ENCODE measurements at places on chromosomes 1 and 21.

- peak overlapping the region; percentile 86 for H3K4me3 ChIP-seq
- H3K36me3 ChIP-seq: no peaks in the 10 kb centered on the region
- H3K4me1 ChIP-seq: peaks cover 39% of the 10 kb centered on the region
- no peak for DNase-seq
- peak overlapping the region; percentile 85 for H3K27ac ChIP-seq
Measured at GRCh38 chr1:6392809-6393399, 663 bp downstream of the ACOT7 start.

- H3K36me3 ChIP-seq: peaks cover 5% of the 10 kb centered on the region
- H3K4me3 ChIP-seq: no peak overlapping the region
- no peak for DNase-seq
Measured at GRCh38 chr1:44333376-44333775, 21.7 kb downstream of the ERI3 start.

- no peak for DNase-seq
- no peaks in the 10 kb centered on the region for H3K4me1 ChIP-seq
- H3K36me3 ChIP-seq: peaks cover 4% of the 10 kb centered on the region
- H3K4me3 ChIP-seq: no peak overlapping the region
- H3K27me3 ChIP-seq: no peaks in the 10 kb centered on the region
Measured at GRCh38 chr1:193988885-193989284, 802.5 kb upstream of the B3GALT2 start.

DNA sequence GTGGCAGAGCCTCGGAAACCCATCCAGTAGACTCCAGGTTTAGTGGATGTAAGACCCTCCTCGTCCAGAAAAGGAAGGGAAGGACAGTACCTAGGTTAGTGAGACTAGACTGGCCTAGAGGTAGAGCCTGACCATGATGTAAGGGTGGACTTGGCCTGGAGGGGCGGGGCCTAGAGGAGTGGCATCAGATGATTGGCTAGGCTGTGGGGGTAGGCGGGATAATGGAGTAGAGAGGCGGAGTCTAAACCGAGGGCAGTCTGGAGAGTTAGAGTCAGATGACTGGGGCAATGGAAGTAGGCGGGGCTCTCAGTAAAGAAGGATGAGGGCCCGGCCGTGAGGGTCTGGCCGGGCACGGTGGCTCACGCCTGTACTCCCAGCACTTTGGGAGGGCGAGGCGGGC, 70.1 kb downstream of the EPHB2 start:
- no peak overlapping the region for H3K4me3 ChIP-seq
- no peaks in the 10 kb centered on the region for H3K4me1 ChIP-seq
- H3K27ac ChIP-seq: no peak overlapping the region
- peaks cover 21% of the 10 kb centered on the region for H3K27me3 ChIP-seq

DNA sequence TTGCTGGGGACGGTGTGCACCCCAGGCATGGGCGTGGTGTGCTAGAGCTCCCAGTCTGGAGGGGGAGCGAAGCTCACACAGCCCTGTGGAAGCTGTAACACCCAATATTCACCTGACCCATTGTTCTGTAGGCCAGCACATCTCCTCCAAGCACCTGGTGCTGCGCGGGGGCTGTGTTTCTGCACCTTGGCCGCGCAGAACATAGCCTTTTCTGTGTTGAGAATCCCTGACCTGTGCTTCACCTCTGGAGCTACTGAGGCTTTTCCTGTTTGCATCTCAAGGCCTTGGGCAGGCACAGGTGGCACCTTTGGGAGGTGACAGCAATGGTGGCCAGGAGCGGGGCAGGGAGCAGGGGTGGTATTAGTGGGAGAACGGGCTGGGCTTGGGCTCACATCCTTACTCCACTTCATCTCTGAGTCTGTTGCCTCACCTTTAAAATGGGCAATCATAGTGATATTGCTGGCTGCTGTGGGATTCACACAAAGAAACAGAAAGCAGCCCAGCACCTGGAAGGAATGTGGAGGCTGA, 343.9 kb upstream of the AJAP1 start:
- H3K27ac ChIP-seq: no peak overlapping the region
- no peak for DNase-seq
- H3K4me1 ChIP-seq: no peaks in the 10 kb centered on the region
- H3K4me3 ChIP-seq: no peak overlapping the region

DNA sequence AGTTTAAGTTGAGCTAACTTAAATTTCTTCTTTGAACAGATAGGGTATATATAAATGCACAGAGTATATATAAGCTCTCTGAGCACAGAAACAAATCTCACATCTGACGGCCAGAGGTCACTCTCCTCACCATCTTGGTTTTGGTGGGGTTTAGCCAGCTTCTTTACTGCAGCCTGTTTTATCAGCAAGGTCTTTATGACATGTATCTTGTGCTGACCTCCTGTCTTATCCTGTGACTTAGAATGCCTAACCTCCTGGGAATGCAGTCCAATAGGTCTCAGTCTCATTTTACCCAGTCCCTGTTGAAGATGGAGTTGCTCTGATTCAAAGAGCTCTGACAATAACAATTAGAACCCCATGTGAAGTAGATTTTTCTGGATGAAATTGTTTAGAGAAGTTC, 1.6 kb upstream of the MOV10 start:
- H3K4me1 ChIP-seq: peaks cover 53% of the 10 kb centered on the region
- H3K36me3 ChIP-seq: peaks cover 83% of the 10 kb centered on the region
- H3K27ac ChIP-seq: no peak overlapping the region
- no peaks in the 10 kb centered on the region for H3K27me3 ChIP-seq
- no peak overlapping the region for H3K4me3 ChIP-seq

DNA sequence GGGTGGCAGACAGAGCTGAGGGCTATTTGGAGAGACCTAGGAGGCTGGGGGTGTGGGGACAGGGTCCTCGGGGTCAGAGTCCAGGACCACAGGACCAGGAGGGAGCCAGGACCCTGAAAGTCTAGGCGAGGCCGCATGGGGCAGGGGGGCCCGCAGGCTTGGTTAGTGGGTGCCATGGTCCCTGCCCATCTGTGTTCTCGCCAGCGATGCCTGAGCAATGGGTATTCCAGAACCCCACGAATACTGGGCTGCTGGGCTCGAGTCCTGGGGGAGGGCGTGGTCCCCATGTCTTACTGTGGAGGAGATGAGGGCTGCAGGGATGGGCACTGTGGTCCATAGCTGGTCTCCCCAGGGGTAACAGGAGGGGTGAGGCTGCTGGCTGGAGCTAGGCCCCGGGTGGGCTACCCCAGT, 2.0 kb downstream of the KRTAP10-6 start:
- DNase-seq: no peak
- peaks cover under 1% of the 10 kb centered on the region for H3K4me1 ChIP-seq
- H3K27ac ChIP-seq: no peak overlapping the region
- no peaks in the 10 kb centered on the region for H3K36me3 ChIP-seq
- peaks cover 31% of the 10 kb centered on the region for H3K27me3 ChIP-seq
- no peak overlapping the region for H3K4me3 ChIP-seq

DNA sequence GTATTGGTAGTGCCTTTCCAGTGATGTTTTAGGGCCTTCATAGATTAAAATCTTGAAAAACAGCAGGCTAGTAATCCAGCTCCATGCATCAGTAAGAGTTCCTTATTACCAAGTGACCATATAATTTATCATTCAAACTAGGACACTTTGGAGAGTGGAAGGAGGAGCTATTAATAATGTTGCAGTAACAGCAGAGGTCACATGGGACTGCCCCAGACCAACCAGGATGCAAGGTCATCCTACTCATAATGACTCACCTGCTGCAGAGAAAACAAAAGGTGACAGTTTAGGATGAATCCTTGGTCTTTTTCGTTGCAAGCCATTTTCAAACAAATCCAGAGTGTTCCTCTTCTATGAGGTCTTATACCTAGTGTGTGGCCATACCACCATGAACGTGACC, 187.4 kb downstream of the NUF2 start:
- H3K4me3 ChIP-seq: no peak overlapping the region
- H3K27ac ChIP-seq: no peak overlapping the region
- no peaks in the 10 kb centered on the region for H3K4me1 ChIP-seq

DNA sequence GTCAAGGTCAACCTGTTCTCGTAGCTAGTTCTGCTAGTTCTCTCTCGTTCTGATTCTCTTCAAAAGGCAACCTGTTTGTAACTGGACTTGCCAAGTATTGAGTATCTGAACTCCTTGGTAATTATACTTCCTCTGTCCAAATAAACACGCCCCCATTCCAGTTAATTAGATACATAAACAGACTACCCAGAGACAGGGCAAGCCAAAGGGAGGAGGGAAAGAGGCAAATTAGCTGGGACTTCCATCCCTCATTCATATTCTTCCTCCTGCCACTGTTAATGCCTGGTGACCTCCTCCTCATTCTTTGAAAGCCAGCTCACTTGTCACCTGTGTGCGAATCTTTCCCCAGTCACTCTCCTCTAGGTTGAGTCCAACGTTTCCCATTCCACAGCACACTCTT, 62.9 kb downstream of the LPAR3 start:
- no peak overlapping the region for H3K27ac ChIP-seq
- H3K36me3 ChIP-seq: no peaks in the 10 kb centered on the region
- H3K27me3 ChIP-seq: no peaks in the 10 kb centered on the region
- no peak for DNase-seq

DNA sequence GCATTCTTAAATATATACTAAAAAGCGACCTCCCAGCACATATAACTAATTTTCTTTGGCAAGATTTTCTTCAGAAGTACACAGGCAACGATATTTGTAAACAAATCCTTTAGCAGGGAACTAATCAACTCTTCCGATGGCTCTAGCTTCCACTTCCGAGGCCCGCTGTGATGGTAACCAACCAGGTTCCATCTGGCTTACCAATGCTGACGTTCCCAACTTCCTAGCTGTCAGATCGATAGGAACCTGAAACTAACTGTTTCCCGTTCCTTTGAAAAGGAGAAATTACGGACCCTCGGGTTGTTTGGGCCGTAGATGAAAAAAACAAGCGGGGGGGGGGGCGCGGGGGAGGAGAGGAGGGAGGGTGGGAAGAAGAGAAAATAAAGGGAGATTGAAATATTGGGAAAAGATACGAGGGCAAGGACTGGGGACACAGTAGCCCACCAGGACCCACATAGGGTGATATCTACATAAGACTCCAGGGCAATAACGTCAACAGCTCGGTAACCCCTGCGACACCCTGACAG, 513 bp downstream of the GTF2B start:
- no peaks in the 10 kb centered on the region for H3K27me3 ChIP-seq
- peaks cover 33% of the 10 kb centered on the region for H3K36me3 ChIP-seq
- H3K4me3 ChIP-seq: peak overlapping the region; percentile 92
- DNase-seq: peak; percentile 47
- peak overlapping the region; percentile 93 for H3K27ac ChIP-seq
- H3K4me1 ChIP-seq: peaks cover 46% of the 10 kb centered on the region

DNA sequence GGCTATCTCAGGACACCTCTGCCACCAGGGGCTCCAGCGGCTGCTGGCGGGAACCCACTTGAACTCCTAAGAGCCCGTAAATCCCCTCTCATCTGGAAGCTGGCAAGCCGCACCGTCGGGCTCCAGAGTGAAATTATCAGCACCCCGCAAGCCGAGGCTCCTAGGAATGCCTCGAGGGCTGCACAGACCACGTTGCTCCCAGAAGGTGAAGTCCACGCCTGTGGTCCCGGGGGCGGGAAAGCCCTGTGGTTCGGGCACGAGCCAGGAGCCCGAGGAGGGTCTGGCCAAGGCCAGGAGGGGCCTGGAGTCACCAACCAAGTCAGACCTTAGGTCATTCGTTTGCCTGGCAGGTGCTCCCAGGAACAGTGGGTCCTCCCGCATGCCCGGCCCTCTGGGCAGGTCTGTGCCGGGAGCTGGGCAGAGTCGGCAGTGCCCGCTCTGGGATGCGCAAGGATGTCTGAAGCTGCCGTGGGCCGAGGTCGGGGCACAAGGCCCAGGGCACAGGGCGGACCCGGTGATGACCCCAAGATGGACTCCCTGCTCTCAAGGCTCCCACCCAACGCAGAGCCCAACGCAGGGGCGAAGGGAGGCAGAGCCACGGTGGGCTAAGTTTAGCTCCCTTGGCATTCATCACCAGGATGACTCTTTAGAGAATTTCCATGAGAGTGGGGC, 8.9 kb downstream of the ACTRT2 start:
- H3K4me3 ChIP-seq: no peak overlapping the region
- no peaks in the 10 kb centered on the region for H3K36me3 ChIP-seq
- H3K27me3 ChIP-seq: no peaks in the 10 kb centered on the region
- peaks cover 13% of the 10 kb centered on the region for H3K4me1 ChIP-seq

- H3K27ac ChIP-seq: peak overlapping the region; percentile 86
- peak; percentile 73 for DNase-seq
- no peaks in the 10 kb centered on the region for H3K36me3 ChIP-seq
- peaks cover 44% of the 10 kb centered on the region for H3K4me1 ChIP-seq
Measured at GRCh38 chr1:94017155-94017829, 103.7 kb downstream of the ABCA4 start.

GRCh38 chr1:204102739-204103430, 30.0 kb downstream of the SOX13 start:
- H3K36me3 ChIP-seq: no peaks in the 10 kb centered on the region
- no peaks in the 10 kb centered on the region for H3K27me3 ChIP-seq
- peak overlapping the region; percentile 92 for H3K27ac ChIP-seq

- no peaks in the 10 kb centered on the region for H3K36me3 ChIP-seq
- H3K4me1 ChIP-seq: no peaks in the 10 kb centered on the region
- H3K4me3 ChIP-seq: no peak overlapping the region
- H3K27ac ChIP-seq: no peak overlapping the region
- DNase-seq: no peak
Measured at GRCh38 chr1:191669629-191670028, 488.6 kb upstream of the RGS18 start.

DNA sequence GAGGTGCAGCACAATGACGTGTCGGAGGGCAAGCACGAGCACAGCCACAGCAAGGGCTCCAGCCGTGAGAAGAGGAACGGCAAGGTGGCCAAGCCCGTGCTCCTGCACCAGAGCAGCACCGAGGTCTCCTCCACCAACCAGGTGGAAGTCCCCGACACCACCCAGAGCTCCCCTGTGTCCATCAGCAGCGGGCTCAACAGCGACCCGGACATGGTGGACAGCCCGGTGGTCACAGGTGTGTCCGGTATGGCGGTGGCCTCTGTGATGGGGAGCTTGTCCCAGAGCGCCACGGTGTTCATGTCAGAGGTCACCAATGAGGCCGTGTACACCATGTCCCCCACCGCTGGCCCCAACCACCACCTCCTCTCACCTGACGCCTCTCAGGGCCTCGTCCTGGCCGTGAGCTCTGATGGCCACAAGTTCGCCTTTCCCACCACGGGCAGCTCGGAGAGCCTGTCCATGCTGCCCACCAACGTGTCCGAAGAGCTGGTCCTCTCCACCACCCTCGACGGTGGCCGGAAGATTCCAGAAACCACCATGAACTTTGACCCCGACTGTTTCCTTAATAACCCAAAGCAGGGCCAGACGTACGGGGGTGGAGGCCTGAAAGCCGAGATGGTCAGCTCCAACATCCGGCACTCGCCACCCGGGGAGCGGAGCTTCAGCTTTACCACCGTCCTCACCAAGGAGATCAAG, 107.5 kb upstream of the VAMP3 start:
- no peak overlapping the region for H3K4me3 ChIP-seq
- no peaks in the 10 kb centered on the region for H3K27me3 ChIP-seq
- H3K27ac ChIP-seq: no peak overlapping the region
- no peaks in the 10 kb centered on the region for H3K36me3 ChIP-seq
- DNase-seq: no peak

Measured in activated CD4-positive, alpha-beta memory T cell treated with anti-CD3 and anti-CD28 coated beads, Interleukin-2, amount 10 ng/mL, durations not matched to agents 7 days and 5 days (primary cell).